CD4-positive, CD25-positive, alpha-beta regulatory T cell (primary cell): ENCODE measurements at places on chromosomes 1 and 21.

- no peaks in the 10 kb centered on the region for H3K4me1 ChIP-seq
- H3K36me3 ChIP-seq, result no peaks in the 10 kb centered on the region
- H3K27ac ChIP-seq, result no peak overlapping the region
- DNase-seq, result no peak
- H3K27me3 ChIP-seq, result no peaks in the 10 kb centered on the region
Measured at GRCh38 chr1:178940068-178940765, 69.3 kb upstream of the ANGPTL1 start.

DNA sequence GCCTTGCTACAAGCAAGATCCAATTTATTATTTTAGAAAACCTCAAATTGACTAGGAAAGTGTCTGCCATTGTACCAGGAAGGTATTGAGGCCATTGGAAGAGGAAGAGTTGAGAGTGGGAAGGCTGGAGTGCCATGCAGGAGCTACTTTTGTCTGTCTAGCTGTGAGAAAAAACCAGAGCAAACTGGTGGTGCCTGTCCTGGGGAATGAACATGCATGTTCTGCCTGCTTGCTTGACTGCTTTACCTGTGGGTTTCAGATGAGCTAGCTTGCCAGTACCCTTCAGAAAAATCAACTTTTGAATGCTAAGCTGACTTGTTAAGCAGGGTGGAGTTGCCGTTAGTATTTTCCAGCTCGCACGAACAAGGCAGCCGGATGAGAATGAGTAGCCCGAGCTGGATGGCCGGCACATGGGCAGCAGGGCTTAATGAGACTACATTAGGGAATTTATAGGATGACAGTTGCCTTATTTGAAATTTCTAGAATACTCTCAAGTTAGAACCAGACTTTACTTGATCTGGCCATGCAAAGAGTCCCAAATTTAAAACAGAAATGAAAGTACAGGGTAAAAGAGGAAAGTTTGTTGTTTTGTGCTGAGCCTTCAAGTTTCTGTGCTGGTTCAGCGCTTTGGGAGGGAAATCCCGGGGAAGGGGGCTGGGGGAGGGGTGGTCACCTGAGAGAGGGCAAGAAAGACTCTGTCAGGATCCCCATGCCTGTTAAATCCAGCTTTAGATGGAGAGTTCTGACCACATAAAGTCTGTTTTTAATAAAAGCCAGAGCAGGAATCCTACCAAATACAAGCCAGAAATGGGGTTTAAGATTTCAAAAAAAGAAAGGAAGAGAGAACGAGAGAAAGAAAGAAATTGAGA is 29.6 kb upstream of the C1orf105 start:
- no peaks in the 10 kb centered on the region for H3K36me3 ChIP-seq
- no peak overlapping the region for H3K27ac ChIP-seq
- peak overlapping the region; percentile 4 for H3K4me3 ChIP-seq
- peaks cover 21% of the 10 kb centered on the region for H3K4me1 ChIP-seq
- H3K27me3 ChIP-seq, result no peaks in the 10 kb centered on the region

DNA sequence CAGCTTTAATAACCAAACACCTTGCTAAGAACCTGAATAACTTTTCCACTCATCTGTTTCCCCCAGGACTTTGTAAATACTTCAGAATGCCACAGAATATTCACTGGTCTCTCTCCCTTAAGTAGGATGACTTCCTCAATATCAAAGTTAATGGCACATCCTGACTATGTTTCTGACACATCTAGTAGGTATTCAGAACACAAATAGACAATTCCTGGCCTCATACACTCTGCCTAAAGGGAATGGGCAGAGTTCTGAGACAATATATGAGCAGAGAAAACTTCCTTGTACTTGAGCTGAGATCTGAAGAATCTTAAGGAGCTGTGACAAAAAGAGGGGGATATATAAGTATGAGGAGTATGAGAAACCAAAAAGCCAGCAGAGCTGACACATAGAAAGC is 34.8 kb downstream of the ANKRD13C start:
- H3K27ac ChIP-seq, result no peak overlapping the region
- H3K36me3 ChIP-seq, result peaks cover 26% of the 10 kb centered on the region
- H3K4me3 ChIP-seq, result no peak overlapping the region
- no peak for DNase-seq
- H3K27me3 ChIP-seq, result no peaks in the 10 kb centered on the region

DNA sequence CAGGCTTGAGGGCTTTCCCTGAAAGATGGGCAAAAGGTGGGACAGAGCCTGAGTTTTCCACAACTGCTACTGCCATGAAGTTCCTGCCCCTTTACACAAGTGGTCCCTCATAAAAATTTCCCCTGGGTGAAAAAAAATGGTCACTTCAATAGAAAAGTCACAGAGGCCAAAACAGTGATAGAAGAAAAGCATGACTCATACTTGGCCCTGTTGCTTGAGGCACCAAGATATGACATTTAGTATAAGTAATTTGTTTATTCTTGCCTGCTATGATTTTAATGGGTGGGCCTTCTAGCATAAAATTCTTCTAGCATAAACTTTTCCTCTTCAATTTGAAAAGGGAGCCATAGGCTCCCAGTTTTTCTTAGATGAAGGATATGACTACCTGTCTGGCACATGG is 280.2 kb downstream of the DPYD start:
- no peak overlapping the region for H3K27ac ChIP-seq
- DNase-seq, result no peak

- H3K27ac ChIP-seq, result no peak overlapping the region
- H3K4me1 ChIP-seq, result no peaks in the 10 kb centered on the region
- no peak for DNase-seq
- H3K27me3 ChIP-seq, result no peaks in the 10 kb centered on the region
- H3K36me3 ChIP-seq, result no peaks in the 10 kb centered on the region
- no peak overlapping the region for H3K4me3 ChIP-seq
Measured at GRCh38 chr1:178337091-178337706, 159.6 kb downstream of the CLEC20A start.
